ENCODE measurements at places on chromosomes 4 and X.

GRCh38 chr4:61036071-61036684, 163.9 kb upstream of the ADGRL3 start:
- DNase-seq: no peak

- DNase-seq: no peak
Observed at GRCh38 chr4:114265342-114265741, 285.9 kb upstream of the ARSJ start.

GRCh38 chrX:107348051-107348450, 101.4 kb upstream of the FRMPD3 start:
- no peak for DNase-seq

DNA sequence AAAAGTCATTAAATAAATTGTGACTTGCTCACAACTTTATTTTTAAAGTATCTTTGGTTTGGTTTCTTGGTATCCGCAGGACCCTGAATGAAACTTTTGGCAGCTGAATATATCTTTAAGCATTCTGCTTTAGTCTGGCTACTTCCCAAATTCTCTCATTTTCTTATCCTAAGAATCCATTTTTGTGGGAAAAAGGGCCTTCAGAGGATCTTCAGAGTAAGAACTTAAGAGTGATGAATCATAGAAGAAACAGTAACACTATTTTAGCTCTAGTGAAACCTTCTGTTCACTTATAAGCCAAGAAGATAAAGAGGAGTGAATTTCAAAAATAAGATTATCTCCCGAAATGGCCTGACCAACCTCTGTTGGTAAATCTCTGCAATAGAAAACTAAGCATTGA, 540.6 kb upstream of the MAGEB18 start:
- DNase-seq: no peak

DNA sequence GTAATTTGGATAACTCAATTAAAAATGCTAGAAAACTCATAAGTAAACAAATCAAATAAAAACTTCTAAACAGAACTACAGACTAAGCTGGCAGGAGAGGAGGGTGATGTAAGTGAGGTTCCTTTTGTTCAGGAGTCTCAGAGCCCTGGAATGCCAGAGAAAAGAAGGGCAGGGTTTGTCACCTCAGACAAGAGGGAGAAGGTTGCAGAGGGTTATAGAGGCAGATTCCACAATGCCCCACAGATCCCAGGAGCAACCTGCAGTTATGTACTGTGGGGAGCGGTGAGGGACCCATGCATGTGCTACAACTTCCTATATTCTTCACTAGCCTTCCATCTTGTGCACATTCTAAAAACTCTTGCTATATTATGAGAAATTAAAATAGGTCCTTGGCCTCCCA, 129.7 kb downstream of the CFAP299 start:
- no peak for DNase-seq

- DNase-seq: no peak
Observed at GRCh38 chrX:11579636-11580600, 85.8 kb downstream of the ARHGAP6 start.

GRCh38 chr4:53748328-53748772, 157.1 kb upstream of the LNX1 start:
- no peak for DNase-seq

DNA sequence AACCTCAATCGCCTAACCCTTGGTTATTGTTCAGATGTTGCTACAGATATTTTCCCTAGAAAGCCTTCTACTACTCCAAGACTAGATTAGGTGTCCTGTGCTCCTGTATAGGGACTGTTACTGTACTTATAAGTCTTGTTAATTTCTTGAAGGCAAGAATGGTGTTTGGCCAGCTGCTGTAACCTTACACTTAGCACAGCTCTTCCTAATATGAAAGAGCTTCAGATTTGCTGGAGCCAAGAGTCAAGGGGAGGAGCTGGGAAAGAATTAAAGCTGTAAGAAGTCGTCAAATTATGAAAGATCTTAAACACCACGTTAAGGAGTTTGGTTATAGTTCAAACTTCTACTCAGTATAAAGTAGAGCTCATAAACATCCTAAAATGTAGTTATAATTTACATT, 245.9 kb upstream of the TLL1 start:
- no peak for DNase-seq

GRCh38 chr4:41267997-41268396, 11.3 kb downstream of the UCHL1 start:
- no peak for DNase-seq

- DNase-seq: no peak
Observed at GRCh38 chr4:107468156-107468555, 251.9 kb downstream of the PAPSS1 start.

DNA sequence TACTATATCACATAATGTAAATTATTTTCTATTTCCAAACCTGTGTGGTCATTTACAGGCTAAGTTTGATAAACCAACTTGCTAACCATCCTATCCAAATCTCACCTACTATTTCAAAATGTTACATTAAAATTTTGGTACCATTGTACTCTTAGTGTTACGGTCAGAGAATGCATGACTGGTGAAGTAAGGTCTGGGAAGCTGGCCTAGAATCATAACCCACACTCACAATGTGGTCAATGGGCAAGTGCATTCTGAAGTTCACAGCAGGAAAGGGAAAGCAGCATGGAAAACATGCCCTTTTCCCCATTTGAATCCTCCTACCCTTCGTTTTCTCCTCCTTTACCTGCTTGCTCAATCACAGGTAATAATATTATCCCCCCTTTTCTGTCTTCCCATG, 54.4 kb downstream of the PPP3CA start:
- DNase-seq: no peak

GRCh38 chrX:123830309-123830708, 29.5 kb upstream of the XIAP start:
- no peak for DNase-seq

DNA sequence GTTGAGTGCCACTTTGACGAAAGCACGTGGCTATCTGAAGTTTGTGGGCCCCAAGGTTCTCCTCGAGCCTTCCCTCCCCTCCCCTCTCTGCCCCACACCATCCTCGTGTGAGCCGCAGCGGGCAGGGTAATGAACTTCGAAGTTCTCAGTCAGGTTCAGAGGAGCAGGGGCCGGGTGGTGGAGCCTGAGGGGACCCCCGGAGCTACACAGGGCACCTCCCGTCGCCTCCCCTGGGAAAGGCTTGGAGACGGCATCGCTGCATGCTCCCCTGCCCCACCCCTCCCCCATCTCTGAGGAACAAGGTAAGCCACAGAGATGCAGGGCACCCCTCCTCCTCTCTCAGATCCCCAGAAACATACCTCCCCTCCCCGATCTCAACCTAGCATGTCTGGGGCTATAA, 2.8 kb upstream of the NKX1-1 start:
- no peak for DNase-seq

DNA sequence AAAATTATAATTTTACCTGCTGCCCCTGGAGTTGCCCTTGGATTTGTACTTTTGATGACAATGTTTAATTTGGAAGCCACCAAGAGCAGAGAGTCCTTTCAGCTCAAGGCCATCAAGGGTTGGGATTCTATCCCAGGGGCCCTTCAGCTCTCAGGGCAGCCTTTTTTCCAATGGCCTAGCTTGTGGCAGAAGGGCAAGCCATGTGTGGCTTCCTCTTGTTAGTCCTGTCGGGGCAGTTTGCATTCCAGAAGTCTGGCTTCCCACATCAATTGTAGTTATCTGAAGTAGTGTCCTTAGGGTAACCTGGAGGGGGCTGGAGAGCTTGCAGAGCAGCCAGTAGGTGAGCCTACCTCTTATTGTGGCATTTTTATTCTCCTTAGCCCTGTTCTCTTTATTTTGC, 569.4 kb downstream of the TRAM1L1 start:
- no peak for DNase-seq

- no peak for DNase-seq
Observed at GRCh38 chr4:10173754-10174749, 57.5 kb upstream of the WDR1 start.

- DNase-seq: no peak
Observed at GRCh38 chrX:103941201-103941975, 21.0 kb upstream of the TMSB15B start.

DNA sequence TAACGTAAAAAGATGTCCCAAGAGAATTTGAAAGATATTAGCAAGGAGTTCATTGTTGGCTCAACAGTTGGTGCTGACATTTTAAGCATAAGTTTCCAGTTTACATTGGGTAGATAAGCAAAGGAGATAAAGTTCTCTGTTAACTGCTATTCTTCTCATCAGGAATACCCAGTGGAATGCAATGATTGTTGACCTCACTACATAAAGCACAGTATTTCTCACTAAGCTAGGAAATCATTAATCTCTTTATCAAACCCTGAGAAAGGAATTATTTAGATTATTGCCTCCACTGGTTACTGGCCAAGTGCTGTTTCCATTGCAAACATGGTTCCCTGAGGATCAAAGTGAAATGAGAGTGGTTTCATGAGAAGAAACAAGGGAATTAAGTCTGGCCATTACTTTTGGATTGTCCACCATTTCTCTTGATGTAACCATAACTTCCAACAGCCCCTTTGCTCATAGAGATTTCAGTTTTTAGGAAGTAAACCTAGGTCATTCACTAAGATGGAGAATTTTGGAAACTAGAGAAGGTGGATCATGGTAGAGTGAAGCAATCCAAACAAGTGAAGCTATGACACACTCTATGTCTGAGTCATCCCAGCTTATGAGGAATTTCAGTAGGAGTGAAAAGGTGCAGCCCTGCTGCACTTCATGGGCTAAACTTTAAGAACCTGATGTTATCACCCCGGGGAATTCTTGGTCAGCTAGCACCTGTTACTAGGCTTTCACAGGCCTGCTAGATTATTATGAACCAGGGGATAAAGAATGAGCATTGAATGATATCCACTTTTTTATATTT, 163.4 kb downstream of the AREG start:
- no peak for DNase-seq

Data from NK-92 treated with Interleukin-12 subunit alpha and Interleukin-12 subunit beta, amount 100 ng/mL, for 24 hours (cell line).